EL (cell line): ENCODE measurements at places on chromosomes 6 and 20.

DNA sequence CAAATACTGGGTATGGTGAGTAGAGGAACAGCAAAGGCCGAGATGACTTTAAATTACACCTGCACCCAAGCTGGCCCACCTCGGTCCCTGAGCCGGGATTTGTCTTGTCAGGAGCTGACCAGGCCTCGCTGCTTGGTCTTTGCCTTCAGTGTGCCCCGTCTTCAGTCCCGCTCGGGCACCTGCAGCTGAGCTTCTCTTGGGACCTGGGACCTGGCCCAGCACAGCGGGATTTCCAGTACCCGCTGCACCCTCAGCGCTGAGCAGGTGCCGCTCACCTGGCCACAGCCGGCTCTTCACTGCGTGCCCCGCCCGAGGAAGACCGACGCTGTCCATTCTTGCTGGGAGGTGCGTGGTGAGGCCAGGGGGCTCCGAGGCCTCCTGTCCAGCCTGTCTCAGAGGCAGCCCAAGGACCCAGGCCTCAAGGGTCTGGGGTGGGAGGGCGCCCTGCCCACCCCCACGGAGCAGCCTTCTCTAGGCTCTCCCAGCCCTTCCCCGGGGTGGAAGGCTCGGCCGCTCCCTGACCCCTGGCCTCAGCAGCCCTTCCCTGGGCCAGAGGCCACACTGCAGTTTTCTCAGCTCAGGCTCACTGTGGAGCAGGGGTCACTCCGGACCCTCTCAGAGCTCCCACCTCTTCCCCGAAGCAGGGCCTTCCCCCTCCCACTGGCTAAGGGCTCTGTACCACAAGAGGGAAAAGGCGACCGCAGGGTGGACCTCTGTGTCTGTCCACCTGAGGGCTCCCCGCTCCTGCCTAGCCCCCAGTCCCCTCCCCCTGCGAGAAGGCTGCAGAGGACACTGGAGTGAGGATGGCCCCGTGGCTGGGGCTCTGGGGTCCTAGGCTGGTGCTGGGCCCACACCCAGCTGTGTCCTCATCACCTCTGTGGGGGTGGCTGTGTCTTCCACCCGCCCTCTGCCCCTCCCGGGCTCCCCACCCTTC lies 119.3 kb downstream of the RNASET2 start:
- DNase-seq = no peak

- no peak for DNase-seq
Measured at GRCh38 chr6:73511796-73512195, 9.0 kb downstream of the EEF1A1 start.

- peak; percentile 41 for DNase-seq
Measured at GRCh38 chr6:35128496-35128895, 12.6 kb downstream of the TCP11 start.

DNA sequence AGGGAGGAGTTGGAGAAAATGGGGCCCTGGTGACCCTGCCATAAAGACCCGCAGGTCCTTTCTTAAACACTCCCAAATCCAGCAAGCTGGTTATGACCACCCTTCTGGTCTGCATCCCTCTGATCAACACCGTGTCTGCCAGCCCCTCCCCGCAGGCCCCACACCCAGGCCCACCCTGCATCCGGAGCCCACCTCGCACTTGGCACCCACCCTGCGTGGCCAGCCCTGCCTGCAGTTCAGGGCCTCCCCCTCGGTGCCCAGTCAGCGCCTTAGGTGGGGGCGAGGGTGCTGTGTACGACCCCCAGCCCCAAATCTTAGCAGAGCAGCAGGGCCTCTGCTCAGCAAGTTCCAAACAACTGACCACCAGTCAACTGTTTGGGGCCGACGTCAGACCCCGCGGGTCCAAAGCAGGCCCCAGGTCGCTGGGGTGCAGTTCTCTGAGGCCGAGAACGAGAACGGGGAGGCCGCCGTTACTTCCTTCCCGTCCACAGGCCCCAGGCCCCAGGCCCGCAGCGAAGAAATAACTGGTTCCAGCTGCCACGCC lies 1.2 kb downstream of the ACSS1 start:
- no peak for DNase-seq

DNA sequence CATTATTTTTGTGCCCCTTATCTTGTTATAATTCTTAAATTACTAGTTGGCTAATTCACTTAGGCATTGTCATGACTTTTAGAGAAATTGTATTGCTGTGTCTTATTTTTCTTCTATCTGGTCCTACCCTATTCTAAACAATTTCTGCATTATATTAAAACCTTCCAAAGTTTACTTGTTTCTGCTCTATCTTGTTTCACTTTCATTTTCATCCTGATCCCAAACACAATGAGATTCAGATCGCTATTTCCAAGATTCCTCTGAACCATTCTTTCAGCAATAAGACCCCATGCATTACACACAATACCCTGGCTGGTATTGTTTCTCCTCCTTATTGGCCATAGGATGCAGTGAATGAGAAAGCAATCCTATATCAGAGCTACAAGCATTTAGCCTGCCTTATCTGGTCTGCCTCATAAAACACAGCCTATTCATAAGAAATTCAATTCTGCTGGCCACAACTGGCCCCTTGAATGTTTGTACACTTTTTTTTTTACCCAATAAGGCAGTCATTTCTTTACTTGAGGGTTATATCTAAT lies 69.9 kb upstream of the POU3F2 start:
- peak; percentile 1 for DNase-seq

DNA sequence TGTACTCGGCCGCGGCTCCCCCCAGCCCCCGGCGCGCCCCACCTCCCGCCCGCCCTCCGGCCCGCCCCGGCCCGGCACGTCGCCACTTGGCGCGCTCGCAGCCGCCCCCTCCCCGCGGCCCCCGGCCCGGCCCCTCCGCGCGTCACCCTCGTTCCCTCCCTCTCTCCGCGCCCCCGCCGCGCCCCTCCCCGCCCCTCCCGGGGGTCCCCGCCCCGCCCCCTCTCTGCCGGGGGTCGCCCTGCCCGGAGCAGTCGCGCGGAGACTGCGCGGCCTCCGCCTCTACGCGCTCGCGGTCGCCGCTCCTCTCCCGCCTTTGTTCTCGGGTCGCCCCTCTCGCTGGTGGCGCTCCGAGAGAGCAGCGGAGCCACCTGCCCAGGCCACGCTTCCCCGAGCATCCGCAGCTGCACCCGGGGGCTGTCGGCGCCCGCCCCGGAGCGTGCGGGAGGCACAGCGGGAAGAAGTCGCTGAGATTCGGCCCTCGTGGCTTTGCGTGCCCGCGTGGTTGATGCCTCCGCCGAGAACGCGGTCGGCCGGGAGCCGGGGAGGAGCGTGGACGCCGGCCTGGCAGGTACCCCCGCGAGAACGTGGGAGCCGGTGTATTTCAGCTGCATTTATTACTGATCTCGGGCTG lies at the start of gene PHF10:
PHF10 (minus strand) TSS at position 7 of the 631 bp plus-strand sequence. CDS start 569 bp downstream, outside the sequence.
- peak; percentile 49 for DNase-seq
